ENCODE measurements at places on chromosomes 5 and 9.
A peak's percentile ranks its signal among the peaks of the same experiment; 100 is the strongest.

DNA sequence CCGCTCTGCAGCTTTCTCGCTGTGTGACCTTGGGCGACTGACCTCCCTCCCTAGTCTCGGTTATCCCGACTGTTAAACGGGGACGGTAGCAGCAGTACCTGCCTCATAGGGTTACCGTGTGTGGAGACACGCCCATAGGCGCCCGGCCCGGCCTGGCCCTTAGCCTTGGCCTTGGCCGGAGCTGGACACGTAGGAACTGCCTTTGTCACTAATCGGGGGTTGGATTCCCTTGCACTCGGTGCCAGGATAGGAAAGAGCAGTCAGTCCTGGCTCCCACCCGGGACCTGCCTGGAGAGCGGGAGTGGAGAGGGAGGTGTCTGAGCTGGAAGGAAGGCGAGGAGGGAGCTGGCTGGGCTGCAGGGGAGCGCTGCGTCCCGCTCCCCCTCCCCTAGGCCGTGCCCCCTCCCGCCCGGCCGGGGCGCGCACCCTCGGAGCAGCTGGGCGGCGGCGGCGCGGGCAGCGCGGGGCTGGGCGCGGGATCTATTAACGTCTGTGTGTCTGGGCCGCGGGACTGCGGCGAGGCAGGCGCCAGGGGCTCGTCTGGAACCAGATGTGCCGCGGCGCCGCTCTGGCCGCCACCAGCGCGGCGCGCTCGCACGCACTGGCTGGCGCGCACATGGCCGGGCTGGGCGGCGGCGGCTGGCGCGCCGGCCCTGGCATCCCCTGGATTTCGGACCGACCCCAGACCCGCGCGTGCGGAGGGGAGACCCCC, 31.7 kb downstream of the PRRX2 start:
- peak; percentile 50 for DNase-seq

GRCh38 chr5:133400831-133401351, 211.4 kb downstream of the FSTL4 start:
- DNase-seq, result peak; percentile 7

- peak; percentile 2 for DNase-seq
These were observed 47.7 kb downstream of the SLCO6A1 start for GRCh38 chr5:102451082-102451481.

DNA sequence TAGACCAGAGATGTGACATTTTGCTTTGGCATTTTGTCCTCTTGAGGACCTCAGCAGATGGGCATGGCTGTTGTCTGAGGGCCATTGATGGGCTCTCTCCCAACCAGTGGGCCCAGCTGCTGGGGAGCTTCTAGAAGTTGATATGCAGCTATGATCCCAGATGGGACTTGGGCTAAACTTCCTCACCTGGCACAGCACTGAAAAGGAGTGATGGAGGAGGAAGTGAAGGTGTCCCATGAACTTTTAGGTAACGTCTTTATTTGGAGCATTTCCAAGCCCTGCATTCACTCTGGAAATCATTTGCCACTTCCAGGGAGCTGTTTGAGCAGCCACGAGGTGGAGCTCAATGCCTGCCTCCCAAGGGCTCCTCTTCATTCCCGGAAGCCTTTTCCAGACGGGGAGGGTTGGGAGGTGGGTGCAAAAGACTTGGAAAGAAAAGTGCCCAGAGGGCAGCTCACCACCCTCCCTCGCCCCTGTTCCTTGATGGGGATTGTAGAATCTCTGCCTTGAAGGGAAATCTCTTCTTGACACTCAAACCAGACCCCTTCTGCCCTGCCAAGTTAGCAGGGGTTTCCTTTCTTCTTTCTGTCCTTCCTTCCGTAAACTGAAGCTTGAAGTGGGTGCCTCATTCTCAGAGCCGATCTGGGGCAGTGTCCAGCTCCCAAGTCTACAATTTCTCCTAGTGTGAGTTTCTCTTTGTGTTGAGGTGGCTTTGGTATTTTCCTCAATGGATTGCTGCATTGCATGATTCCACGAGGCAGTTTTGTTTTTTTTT, 18.1 kb upstream of the NEUROG1 start:
- DNase-seq, result peak; percentile 55

- no peak for DNase-seq
These were observed 54.2 kb downstream of the LMNB1 start for GRCh38 chr5:126831156-126831555.

GRCh38 chr5:132472431-132472830, 18.1 kb downstream of the IRF1 start:
- DNase-seq, result no peak

DNA sequence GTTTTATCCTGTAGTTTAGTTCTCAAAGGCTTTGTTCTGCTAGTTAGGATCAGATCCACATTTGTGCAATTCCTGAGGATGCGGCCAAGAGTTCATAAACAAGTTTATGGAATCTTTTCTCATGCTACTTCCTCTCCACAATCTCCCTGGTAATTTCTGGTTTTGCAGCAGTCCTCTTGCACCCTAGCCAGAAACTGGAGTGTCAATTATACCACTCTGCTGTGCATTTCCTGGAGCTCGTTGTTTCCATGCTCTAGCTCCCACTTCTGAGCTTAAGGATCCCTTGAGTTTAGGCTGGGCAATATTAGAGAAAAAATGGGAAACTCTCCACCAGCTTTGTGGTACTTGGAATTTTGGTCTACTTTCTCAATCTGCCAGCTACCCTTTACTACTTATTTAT, 474.7 kb downstream of the DIRAS2 start:
- no peak for DNase-seq

DNA sequence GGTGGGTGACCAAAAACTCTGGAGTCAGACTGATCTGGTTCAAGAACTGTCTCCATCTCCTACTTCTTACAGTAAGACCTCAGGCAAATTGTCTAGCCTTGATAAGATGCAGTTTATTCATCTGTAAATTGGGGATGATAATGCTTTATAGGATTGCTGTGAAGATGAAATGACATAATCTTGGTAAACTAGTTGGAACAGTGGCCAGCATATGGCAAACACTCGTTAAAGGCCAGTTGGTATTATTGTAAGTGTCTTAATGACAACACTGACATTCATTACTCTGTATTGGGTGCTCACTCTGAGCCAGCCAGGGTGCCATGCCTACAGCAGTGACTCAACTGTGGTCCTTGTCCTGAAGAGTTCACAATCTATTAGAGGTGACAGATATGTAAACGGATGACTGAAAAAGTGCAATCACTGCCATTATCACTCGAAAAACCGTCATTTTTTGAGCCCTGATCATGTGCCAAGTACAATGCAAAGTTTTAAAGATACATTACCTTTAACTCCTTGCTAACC, 84.9 kb upstream of the HSPA9 start:
- DNase-seq, result no peak

DNA sequence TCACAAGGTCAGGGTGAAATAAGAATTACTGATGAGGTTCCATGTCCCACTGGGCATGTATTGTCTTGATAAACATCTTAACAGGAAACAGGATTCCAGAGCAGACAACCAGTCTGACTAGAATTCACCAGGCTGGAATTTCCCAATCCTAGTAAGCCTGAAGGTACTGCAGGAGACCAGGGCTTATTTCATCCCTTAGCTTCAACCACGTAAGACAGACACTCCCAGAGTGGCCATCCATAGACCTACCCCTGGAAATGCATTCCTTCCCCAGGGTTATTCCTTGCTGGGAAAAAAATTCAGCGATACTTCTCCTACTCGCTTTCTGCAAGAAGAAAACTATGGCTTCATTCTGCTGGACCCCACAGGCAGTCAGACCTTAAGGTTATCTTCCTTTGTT, 785.4 kb downstream of the NR2F1-AS1 start:
- DNase-seq, result no peak

DNA sequence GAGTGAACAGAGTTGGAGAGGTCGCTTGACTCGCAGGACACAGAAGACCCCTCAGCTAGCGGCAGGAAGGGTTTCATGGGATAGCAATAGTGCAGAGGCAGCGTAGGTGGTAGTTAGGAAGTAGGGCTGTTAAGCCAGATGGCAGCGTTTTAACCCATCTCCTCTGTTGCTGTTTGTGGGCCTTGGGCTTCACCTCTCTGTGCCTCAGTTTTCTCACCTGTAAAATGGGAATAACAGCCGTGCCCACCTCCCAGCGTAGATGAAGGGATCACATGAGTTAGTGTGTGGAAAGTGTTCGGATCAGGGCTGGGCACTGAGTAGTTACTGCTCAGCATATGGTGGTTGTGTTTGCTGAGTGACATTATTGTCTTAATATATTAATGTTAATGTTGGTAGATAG, 1.9 kb downstream of the ZNF354B start:
- no peak for DNase-seq

GRCh38 chr9:3181049-3181953, 337.4 kb upstream of the PUM3 start:
- DNase-seq, result peak; percentile 34

DNA sequence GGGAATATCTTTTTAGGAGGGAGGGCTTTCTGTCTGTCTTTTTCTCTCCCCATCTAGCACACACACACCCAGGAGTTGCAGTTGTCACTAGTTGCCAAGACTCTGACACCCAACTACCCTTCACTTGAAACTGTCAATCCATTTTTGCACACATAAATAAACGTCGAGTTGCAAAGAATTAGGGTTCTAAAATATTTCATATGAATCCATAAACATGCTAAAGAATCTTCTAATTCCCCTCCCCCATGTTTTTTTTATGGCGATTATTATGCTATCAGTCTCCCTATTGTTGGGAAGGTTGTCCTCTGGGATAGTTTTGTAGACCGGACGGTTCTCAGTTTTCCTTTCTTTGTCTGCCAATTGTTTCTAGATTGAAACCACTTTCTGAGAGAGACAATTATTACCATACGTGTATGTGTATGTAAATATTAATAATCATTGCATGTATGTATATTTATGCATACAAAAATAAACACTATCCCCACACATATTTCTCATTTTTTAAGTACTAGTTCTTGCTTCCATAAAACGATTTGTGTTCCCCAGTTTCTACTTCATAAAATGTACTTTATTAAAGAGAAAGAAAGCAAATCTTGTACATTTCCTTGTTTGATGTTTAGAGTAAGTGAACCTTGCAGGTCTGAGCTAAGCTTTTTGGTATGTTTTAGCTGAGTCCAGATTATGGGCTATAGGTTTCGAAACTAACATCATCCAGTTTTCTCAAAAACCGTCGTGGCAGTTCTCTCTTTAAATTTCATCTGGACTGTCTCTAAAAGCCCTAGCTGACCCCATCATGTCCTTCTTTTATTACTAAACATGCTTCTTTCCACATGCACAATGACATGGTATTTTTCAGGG, 165.0 kb upstream of the MPDZ start:
- no peak for DNase-seq

GRCh38 chr9:34370970-34371880, 5.5 kb downstream of the MYORG start:
- DNase-seq, result no peak

DNA sequence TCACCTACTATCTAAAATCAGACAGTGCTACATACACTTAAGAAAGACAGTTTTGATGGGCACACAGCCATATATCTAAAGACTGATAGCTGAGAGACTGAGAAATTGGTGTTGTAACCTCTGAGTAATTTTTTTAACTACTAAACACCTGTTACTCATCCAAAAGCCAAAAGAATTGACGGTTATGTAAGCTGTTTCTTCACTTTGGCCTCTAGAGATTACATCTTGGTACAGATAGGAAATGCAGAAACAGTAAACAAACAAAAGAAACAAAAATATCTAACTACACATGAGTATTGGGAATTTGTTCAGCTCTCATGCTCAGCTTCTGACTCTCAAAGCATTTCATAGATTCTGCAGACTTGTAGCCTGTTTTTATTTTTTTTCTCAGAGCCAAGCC, 152.1 kb upstream of the GAS1 start:
- DNase-seq, result no peak

GRCh38 chr5:7902666-7903625, 34.0 kb downstream of the MTRR start:
- DNase-seq, result no peak

GRCh38 chr9:102832814-102833213, 162.3 kb upstream of the CYLC2 start:
- no peak for DNase-seq

DNA sequence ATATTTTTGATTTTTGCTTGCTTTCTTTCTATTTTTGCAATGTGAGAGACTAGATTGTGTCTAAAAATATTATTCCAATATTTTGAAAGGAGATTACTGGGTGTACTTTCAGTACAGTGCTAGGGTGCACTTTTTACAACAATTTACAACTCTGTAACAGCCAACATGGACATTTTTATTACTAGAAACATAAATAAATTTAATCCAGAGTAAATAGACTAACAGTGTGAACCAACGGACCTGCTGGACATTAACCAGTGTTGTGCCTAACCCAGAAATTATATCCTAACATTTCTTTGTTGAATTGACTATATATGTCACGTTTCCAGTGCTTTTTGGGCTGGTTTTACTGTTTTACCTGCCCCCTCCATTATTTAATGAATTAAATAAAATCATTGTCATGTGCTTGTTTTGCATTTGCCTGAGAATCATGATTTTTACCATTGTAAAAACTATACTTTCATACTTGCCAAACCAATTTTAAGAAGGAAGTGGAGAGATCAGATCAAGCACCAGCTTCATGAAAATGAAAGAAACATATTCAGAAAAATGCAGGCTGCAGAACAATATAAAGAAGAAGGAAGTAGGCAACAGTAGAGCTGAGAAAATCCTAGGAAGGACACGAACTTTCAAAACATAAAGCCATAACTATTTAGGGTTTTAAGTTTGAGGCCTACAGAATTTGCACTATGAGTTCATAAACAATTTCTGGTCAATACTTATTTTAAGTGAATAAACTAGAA, 400.8 kb upstream of the PIK3R1 start:
- DNase-seq, result no peak

DNA sequence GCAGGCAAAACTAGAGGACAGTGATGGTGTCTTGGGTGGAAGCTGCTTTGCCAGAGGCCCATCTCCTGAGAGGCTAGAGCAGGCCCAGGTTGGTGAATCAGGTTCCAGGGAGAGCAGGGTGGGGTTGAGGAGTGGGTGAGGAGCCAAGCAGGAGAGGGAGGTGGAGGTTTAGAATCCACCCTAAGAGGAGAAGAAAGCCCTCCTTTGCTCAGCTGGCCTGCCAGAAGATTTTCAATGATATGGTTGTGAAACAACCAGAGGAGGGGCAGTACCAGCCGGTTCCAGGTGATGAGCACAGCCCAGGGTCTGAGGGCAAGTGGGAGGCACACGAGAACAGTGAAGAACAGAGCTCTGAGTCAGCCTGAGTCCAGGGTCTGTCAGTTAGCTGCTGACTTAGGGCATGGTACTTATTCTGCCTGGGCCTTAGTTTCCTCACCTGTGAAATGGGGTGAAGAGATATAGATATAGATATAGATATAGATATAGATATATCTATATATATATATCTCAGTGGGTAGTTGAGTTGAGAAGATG, 17.8 kb downstream of the PPARGC1B start:
- no peak for DNase-seq

- DNase-seq, result peak; percentile 10
These were observed 16.2 kb downstream of the MIGA2 start for GRCh38 chr9:129052592-129052991.

GRCh38 chr9:36470643-36471290, 70.7 kb upstream of the RNF38 start:
- peak; percentile 76 for DNase-seq

GRCh38 chr9:92324431-92324830, 719 bp downstream of the NOL8 start:
- DNase-seq, result no peak

DNA sequence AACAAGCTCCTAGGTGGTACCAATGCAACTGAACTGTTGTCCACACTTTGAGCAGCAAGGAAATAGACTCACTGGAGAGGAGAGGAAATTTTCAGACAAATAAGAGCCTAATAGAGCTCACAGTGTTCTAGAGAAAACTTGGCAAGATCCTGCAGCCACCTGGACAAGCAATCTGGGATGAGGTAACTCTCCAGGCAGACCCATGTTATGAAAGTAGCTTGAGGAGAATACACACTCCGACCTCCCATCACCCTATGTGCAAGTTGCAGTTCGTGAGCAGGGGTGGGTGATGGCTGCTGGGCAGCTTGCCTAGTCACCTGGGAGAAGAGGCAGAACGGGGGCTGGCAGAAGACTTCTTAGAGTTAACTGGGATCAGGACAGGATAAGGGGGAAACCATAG, 102.2 kb downstream of the KLF4 start:
- no peak for DNase-seq
